H7 (cell line): ENCODE measurements at places on chromosomes 5 and 9. TPM values are rescaled to one million over a fixed set of nuclear protein-coding genes. Genes with fewer than 3 reads are reported as not detected.

The CTSV gene
- 42.6 and 50.5 TPM in 2 replicates for total RNA-seq

The AIF1L gene
- total RNA-seq: 93.3 and 97.2 TPM in 2 replicates

The RNF183 gene
- 0.78 TPM in 1 of 2 replicates, not detected in the other for total RNA-seq

The FGF18 gene
- 1.9 TPM in 2 replicates for total RNA-seq

The GARIN3 gene
- total RNA-seq: not detected in 2 replicates

The TGFBI gene
- total RNA-seq: 3.2 and 4.3 TPM in 2 replicates

The SHROOM1 gene
- 1.3 and 4.0 TPM in 2 replicates for total RNA-seq

The TRMT10B gene
- total RNA-seq: 2.2 and 2.5 TPM in 2 replicates

The SPINK13 gene
- not detected in 2 replicates for total RNA-seq
